ENCODE measurements at places on chromosomes 7 and 10. TPM values are rescaled to one million over a fixed set of nuclear protein-coding genes. Genes with fewer than 3 reads are reported as not detected.

DNA sequence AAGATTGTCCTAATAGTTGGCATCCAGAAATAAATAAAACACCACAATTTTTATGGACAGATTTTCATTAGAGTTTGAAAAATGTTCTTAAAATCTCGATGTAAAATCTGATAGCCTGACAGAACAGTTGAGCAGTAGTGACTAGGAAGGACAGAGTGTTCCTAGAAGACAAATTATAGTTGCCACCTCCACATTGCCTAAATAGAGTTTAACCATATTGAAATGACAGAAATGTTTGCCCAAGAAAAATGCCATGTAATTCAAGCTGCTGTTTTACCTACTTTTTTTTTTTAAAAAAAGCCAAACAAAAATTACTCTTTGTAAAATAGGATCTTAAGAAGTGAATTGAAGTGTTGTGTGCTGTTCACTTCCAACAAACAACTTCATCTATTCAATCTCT is 8.9 kb upstream of the HERC4 start:
- no peak for DNase-seq

DNA sequence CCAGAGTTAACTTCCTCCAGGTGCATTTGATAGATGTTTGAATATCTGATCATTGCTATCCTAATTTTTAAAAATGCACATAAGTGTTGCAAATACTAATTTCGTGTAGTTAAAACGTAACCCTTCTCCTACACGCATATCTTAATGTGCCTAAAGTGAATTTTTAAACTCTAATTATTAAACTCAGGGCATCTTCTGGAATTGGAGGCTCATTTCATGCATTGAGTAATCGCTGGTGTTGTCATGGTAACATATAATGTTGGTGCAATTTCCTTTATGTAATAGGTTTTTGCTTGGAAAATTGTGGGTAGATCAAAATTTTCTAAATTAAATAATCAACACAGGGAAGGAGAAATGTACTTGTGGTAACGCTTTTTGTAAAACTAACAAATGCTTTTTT is 56.2 kb downstream of the ARMC3 start:
- DNase-seq: no peak

GRCh38 chr7:138247568-138248333 is 171.5 kb downstream of the AKR1D1 start:
- DNase-seq: no peak

DNA sequence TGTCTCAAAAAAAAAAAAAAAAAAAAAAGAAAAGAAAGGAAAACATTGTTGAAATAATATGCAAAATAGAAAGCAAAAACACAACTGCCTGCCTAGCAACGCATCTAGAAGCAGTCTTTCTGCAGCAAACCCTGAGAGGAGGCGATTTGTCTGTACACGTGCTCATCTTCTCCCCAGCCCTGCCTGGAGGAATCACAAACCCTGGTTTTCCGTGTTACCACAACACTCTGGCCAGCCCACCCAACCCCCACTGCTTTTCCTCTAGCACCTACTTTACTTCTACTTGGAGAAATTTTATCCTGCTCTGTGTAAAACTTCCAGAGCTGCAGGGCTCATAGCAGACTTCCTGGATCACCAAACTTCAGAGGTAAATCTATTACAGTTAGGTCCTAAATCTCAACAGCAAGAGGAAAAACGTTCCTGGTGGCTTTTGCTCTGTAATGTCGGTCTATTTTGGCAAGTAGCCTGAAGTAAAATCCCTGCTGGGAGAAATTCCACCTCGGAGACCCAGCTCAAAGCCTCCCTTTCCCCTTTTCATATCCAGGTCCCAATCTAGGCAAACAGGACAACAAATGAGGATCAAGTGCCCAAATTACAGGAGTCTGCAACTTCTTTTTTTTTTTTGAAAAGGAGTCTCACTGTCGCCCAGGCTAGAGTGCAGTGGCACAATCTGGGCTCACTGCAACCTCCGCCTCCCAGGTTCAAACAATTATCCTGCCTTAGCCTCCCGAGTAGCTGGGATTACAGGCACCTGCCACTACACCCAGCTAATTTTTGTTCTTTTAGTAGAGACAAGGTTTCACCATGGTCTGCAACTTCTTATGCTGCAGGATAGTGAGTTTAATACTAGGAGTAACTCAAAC is 91.6 kb downstream of the DNMBP start:
- no peak for DNase-seq

DNA sequence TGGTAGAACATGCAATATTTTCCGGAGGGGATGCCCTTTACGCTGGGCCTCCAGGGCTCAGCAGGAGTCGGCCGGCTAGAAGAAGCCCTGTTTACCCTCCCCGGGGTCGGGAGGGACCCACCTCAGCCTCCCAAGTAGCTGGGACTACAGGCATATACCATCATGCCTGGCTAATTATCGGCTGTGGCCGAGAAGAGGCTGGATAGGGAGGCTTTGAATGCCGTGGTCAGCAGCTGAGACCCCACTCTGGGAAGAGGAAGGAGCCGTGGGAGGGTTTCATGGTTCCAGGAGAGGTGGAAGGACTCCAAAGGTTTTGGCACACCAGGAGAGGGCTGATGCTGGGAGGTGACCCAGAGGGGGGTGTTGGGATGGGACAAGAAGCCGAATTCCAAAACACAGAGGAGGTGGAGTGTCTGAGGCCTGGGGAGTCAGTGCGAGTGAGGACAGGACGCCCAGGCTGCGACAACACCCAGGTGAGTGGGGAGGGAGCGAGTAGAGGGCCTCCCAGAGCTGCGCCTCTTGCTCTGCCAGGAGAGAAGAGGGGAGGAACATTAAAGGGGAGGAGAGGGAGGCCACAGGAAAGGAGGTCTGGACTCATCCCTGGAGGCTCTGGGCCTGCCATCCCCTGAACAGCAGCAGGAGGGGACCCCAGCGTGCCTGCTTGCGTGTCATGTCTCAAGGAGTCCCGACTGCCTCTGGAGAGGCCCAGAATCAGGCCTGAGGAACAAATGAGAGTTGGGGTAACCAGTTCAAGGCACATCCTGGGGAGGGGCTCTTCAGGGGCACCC is 19.6 kb downstream of the GRID2IP start:
- DNase-seq: no peak

DNA sequence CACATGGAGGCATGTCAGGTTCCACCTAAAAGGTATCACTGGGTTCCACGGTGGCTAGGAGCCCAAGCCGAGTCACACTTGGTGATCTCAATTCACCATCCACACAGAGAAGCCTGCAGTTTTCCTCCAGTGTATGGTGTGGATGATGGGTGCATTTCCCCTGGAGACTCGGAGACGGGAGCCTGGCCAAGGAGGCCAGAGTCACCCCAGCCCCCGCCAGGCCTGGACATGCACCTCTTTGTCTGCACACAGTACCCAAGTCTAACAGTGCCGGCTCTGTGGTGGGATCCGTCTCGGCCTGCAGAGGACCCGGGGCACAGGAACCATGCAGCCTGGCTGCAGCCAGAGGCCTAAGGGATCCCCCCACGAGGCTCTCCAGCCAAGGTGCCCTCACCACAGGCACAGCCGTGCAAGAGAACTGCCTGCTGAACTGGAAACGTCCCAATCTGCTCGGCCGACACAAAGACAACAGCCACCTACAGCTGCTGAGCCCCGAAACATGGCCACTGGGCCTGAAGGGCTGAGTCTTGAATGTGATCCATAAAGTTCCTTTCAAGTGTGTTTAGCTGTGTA is 75.2 kb downstream of the DIP2C start:
- DNase-seq: no peak

- no peak for DNase-seq
Observed at GRCh38 chr10:46306516-46307184, 19.9 kb downstream of the ANTXRL start.

DNA sequence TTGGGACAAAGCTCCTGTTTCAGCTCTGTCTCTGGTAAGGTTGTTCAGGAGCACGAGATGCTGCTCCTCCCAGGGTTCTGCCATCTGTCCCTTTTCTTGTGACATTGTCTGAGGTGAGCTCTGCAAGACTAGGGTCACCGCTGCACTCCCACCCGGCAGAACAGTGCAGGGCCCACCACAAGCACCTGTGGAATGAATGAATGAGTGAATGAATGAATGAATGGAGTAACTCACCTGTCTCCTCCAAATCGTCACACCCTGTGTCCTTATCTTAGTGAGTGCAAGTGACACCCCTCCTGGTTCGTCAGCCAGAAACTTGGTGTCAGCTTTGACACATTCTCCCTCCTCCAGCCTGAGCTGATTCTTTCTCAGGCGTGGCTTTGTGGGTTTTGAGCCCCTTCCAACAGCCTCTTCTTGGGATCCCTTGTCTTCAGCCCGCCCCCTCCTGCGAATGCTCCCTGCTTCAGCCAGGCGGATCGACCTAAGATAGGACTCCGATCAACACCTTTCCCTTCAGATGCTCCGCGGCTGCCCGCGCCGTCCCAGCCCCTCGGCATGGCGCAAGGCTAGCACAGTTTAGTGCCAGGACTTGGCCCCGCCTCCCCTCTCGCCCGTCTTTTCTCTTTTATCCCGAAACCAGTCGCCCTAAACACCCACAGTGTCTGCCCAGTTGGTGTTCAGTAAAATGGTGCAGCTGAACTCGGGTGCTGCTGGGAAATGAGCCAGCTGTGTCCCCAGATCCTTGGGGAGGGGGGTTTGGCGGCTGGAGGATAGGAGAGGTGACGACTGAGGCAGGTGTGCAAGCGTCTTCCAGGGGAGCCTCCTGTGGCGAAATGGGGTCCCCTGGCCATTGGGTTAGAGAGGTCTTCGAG is 89.3 kb downstream of the BEND7 start:
- no peak for DNase-seq

DNA sequence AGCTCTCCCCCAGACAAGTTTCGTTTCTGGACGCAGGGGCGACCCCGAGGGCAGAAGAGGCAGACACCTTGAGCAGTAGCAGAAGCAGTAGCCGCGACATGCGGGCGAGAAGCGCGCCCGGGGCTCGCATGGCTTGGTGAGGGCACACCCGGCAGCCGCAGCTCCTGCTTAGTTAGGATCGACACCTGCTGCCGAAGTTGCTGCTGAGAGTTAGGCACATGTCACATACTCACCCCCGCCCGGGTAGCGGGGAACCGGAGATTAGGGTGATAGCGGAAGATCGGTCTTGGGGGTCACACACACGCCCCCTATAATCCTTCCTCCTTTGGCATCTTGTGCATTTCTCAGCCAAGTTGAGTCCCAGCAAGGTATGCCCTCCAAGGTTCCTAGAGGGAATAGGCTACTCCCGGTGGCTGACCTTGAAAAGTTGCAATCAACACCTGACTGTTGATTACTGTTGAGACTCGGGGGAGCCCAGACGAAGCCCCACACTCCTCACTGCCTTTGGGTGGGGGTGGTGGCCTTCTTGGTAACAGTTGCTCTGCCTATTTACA is 668 bp downstream of the GPR37 start:
- no peak for DNase-seq

DNA sequence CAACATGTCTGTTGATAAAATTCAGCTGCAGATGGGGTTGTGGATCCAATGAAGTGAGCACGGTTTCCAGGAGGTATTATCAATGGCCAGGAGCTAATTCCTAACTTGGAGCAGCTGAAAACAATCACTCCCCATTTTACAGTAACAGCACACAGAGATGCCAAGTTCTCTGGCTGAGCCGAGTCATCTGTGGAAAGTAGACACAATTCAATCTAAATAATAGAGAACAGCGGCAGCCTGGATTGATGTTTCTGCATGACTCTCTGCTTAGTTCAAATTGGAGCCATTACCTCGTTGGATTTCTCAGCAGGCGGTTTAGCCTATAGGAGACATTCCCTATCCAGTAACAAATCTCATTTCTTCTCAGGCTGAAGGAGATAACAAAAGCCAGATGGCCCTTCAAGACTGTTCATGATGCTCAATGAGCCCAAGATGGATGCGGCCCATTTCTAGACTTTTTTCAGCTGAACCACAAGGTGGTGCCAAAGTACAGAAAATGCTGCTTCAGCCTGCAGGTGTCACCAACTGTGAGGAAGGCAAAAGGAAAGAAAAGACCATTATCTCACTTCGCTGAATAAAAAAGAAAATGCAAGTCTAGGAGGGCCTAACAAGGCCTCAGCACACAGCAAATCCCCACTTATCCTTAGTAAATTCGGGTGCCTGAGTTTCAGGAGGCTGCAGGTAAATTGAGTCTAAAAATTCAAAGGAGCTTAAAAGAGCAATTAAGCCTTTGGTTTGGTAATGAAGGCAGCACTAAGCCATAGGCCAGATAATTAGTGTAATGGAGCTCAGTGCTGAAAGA is 83.7 kb downstream of the SLC16A9 start:
- DNase-seq: no peak

- DNase-seq: no peak
Observed at GRCh38 chr10:97676770-97677581, 10.1 kb downstream of the AVPI1 start.

GRCh38 chr7:134589491-134589941 is 40.6 kb downstream of the AKR1B15 start:
- no peak for DNase-seq

- DNase-seq: no peak
Observed at GRCh38 chr10:62000726-62001125, 99.2 kb downstream of the ARID5B start.

GRCh38 chr10:86773498-86773897 is 17.1 kb downstream of the BMPR1A start:
- DNase-seq: no peak

GRCh38 chr7:42236266-42236975 is 588 bp downstream of the GLI3 start:
- DNase-seq: peak; percentile 77

Gene AZGP1
- not detected for total RNA-seq

Gene FAM131B
- total RNA-seq: 0.53 TPM

Gene ZWINT
- not detected for total RNA-seq

Gene RBP4
- 58.0 TPM for total RNA-seq

Gene AGFG2
- 30.0 TPM for total RNA-seq

Gene PHYH
- total RNA-seq: 22.0 TPM

All from ascending aorta (tissue), 2 donors.